ENCODE measurements at places on chromosomes 2 and 18.

- DNase-seq, result no peak
Observed at GRCh38 chr2:54054271-54054670, 61.1 kb upstream of the ACYP2 start.

DNA sequence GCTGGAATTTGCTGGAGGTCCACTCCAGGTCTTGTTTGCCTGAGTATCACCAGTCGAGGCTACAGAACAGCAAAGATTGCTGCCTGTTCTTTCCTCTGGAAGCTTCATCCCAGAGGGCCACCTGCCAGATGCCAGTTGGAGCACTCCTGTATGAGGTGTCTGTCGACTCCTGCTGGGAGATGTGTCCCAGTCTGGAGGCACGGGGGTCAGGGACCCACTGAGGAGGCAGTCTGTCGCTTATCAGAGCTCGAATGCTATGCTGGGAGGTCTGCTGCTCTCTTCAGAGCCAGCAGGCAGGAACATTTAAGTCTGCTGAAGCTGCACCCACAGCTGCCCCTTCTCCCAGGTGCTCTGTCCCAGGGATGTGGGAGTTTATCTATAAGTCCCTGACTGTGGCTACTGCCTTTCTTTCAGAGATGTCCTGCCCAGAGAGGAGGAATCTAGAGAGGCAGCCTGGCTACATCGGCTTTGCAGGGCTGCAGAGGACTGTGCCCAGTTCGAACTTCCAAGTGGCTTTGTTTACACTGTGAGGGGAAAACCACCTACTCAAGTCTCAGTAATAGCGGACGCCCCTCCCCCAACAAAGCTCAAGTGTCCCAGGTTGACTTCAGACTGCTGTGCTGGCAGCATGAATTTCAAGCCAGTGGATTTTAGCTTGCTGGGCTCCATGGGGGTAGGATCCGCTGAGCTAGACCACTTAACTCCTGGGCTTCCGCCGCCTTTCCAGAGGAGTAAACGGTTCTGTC is 301.1 kb downstream of the ERBB4 start:
- DNase-seq, result no peak

DNA sequence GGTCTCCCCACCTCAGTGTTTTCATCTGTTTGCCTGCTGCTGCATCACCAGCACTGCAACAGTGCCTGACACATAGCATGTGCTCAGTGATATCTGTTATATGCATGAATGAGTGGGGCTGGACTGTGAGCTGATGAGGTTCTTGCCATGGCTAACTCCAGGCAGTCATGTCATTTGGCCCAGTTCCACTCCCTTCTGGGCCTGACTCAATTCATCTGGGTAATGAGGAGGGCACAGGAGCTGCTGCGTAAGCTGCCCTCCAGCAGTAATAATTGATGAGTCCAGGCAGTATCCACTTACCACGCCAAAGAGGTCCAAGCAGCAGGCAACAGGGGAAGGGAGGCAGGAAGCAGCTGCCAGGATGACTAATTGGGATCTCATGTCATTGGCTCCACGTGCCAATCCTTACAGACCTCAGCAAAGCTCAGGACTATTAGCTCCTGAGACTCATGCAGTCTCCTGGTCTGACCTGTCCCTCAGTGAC is 34.1 kb upstream of the MAT2A start:
- DNase-seq, result peak; percentile 28

- no peak for DNase-seq
Observed at GRCh38 chr2:237065071-237065377, 20.7 kb upstream of the COPS8 start.

DNA sequence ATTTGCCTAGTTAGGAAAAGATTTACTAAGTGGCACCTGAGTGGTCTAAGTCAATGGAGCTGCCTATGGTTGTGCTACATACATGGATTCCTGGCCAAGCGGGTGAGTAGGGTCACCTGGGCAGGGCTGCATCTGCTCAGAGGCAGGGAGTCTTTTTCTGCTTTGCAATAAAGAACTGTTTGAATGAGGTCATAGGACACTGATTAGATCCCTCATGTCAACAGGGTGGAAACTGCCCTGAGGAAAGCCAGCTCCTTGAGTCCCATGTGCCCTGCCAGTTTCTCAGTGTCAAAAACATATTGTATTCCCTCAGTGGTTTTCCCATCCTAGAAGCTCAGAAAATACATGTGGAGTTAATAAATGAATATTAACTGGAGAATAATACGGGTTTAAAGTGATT is 4.6 kb downstream of the LAMA3 start:
- no peak for DNase-seq

DNA sequence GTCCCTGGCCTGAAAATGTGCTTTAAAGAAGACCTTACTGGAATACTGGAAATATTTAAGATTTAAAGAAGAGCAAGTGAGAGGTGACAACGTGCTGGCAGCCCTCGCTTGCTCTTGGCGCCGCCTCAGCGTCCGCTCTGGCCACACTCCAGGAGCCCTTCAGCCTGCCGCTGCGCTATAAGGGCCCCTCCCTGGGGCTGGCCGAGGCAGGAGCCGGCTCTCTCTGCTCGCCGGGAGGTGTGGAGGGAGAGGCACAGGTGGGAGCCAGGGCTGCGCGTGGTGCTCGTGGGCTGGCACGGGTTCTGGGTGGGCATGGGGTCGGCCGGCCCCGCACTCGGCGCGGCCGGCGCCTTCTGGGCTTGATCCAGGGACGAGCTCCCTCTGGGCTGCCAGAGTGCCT is 2.9 kb upstream of the COQ10B start:
- DNase-seq, result no peak

DNA sequence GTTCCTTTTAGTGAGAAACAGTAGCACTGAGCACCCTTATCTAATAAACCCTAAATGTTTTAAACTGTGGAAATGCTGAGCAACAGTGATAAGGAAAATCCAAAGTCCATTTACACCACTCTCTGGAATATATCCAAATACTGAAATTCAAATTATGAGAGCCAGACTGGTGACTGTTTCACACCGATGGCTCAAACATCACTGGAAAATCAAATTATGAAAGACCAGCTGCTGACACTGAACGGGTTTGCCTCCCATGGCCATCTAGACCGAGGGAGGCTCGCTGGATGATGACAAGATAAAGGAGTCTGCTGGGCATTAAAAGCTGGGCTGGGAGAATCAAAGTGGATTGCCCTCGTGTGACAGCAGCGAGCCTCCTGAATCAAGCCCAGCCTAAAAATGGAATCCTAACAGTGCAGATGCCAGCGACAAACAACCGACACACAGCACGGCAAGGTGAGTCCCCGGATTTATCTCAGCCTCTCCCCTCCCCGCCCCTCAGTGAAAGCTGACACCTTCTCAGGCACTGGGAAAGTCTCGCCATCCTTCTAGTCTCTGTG is 30.3 kb downstream of the SERPINE2 start:
- DNase-seq, result no peak

- no peak for DNase-seq
Observed at GRCh38 chr2:216756435-216756834, 61.1 kb upstream of the IGFBP5 start.

GRCh38 chr2:2000724-2001061 is 256.4 kb upstream of the PXDN start:
- DNase-seq, result no peak

DNA sequence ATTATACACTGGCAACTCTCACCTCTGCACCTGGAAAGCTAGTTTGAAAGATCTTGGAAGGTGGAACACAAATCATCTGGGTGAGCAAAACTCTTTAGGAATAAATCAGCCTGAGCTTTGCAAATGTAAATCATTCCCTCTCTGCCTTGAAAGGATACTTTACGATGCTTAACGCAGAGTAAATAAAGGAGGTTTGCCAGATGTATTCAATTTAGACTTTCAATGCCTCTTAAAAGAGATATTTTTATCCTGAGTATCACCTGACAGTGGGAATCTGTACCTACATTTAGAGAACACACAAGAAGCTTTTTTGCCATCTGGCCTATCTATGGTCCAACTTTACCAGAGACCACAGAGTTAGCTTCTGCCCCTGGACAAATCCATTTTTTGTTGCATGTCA is 983.2 kb upstream of the CDH2 start:
- DNase-seq, result no peak

- no peak for DNase-seq
Observed at GRCh38 chr18:2425426-2426317, 145.6 kb downstream of the METTL4 start.

DNA sequence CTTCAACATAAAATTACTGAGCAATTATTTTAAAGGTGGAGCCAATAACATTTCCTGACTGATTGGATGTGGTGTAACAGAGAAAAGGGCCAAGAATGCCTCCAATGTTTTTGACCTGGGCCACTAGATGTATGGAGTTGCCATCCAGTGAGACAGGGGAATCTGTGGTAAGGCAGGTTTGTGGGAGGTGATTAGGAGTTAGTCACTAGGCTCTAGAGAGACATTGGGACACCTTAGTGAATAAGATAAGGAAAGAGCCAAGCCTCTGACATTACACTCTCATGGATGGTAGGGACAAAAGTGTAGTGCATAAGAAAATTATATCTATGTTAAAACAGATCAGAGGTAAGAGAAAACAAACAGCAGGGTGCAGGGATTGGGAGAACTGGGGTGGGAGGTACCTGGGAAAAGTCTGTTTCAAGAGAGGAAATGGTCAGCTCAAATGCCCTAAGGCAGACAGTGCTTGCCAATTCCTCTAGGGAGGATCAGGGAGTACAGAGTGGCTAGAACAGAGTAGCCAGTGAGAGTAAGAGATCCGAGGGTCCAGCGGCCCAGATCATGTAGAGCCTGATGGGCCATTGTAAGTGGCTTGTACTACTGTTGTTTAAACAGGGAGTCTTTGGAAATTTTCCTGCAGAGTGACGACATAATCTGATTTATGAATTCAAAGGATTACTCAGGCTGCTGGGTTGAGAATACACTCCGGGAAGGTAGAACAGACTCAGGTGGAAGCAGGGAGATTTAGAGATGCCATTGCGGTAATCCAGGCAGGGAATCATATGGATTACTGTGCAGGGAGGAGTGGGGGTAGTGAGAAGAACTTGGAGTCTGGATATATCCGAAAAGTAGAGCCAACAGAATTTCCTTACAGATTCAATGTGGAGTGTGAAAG is 45.7 kb upstream of the CUL3 start:
- DNase-seq, result no peak

Data from caudate nucleus (tissue), 63 donors.